ENCODE measurements at places on chromosomes 2 and 18.

DNA sequence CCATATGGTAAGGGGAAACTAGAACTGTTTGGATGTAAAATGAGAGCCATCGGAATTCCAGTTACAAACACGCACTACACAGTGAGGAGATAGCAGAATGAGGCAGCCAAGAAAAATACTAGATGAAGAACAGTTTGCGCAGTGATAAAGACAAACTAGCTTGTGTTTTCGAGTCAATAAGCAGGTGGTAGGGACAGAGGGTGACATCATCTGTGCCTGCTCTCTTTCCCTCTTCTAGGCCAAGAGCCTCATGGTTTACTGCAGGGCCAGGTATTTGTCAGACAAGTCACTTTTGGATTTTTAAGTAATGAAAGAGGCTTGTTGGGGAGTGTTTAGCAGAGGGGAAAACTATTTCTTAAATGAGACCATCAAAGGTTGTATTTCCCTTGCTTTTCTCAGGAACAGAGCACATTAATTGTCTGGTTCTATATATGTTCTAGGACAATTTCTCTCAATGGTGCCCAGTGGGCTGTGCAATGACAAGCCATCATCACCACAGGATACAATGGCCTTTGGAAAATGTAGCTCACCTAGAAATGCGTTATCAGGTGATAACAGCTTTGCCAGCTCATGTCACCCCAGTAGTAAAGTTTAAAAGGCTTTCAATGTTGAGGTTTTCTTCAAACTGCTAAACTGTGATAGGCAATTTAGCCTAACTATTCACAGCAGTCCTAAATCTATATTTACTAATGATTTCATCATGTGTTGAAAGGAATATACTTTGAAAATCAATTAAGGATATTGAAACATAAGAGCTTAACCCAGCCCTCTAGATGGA lies 1210.3 kb upstream of the ZEB2 start:
- DNase-seq, result peak; percentile 92

DNA sequence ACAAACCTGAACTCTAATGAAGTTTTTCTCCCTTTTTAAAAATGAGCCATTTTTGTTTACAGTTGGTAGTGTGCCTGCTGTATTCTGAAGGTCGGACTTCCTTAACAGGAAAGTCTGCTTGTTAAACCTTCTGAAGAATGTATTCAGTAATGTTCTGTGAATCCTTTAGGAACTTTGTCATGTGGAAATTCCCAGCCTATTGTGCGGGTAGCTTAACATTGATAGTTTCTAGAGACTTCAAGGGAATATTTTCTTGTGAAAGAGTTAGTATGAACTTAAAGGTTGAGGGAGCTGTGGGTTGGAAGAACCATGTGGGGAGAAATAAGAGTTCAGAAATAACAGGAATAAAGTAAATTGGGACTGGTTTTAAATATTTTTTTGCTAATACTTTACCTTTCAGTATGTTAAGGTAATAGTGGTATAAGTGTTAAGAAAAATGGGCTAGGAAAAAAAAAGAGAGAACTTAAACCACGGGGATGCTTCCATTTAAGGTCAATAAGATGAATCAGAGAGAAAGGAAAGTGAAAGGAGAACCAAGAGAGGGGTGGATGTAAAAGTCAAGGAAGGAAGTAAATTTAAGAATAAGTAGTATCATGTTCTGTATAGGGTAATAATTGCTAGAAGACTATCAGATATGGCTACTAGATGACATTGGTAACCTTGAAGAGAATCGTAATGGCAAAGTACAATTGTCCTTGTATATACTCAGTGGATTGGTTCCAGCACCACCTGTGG lies 90.5 kb downstream of the PMS1 start:
- no peak for DNase-seq

GRCh38 chr2:176166272-176166671 lies 9.2 kb downstream of the HOXD3 start:
- no peak for DNase-seq

DNA sequence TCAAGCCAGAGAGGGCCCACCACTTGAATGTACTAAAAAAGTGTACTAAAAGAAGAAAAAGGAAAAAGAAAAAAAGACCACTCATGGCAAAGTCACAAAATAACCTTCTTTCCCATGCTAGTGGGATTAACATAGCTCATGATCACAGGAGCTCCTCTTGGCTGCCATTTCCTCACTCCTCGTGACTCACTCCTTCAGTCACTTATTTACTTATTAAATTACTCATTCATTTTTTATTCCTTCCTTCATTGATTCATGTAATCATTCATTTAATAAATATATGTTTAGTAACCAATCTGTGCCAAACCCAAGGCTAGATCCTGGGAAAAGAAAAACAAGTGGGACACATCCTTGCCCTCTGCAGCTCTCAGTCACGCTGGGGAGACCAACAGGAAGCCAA lies 300.5 kb downstream of the INSIG2 start:
- DNase-seq, result no peak

DNA sequence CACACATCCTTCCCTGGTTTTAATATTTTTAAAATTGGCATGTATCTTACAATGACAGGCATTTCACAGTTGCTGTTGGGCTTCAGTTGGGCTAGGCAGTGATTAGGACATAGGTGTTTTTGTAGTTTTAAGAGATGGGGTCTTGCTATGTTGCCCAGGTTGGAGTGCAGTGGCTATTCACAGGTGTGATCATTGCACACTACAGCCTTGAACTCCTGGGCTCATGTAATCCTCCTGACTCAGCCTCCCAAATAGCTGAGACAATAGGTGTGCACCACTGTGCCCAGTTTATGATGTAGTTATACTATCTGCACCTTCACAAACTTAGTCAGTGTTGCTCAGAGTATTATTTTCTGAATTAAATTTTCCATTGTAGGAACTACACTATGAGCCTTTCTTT lies 43.3 kb downstream of the PCARE start:
- no peak for DNase-seq

DNA sequence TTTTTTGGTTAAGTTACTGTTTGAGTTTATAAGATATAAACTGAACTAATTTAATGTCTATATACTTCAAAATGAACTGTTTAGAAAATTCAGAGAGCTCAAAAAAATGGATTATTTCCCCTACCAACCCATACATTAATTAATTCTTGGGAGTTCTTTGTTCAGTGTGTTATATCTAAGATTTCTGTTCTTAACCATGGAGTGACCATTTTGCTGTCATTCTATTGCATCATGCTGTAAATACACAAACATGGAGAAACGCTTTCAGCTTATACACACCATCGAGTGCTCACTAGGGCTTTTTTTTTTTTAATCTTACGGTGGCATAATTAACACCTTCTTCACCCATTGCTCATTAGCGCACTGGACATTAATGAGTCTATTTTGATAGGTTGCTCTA lies 33.4 kb upstream of the TBR1 start:
- DNase-seq, result no peak

DNA sequence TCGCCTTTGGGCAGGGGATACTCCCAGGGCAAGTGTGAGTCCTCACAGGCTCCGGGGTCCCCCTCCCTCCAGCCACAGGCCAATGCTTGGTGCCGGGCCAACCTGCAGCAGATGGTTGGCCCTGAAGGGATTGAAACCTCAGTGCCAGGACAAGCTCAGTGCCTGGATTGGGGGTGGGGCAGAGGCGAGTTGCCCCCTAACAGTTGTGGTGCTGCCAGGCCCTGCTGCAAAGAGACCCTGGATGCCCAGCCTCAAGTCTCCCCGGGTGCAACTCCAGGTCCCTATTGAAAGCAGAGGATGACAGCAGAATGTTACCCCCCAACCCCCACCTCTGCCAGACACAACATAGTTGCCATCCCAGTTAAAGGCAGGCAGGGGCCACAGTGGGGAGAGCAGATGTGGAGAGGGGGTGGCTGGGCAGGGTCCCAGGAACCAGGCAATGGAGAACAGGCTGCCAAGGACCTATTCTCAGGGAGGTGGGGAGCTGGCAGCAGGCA lies 9.5 kb upstream of the RNF103 start:
- no peak for DNase-seq

- peak; percentile 64 for DNase-seq
Measured at GRCh38 chr18:5868218-5868854, 27.0 kb downstream of the TMEM200C start.

GRCh38 chr2:69634196-69634821 lies 9.2 kb downstream of the AAK1 start:
- no peak for DNase-seq

DNA sequence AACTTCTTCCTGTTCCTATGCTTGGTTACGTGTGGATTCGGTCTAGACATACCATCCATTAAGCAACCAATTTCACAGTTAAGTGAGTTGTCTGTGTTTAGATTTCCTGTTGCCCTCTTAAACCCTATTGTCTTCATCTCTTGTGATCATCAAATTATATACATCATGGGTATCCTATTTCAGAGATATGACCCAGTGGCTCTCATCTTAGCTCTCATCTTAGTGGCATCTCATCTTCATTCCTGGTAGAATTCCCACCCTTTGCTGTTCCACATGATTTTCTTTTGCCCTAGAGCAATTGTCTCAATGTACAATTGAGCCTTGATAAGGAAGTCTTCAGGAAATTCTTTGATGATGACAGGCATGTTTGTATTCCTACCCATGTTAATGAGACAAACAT lies 29.4 kb upstream of the FN1 start:
- DNase-seq, result no peak

DNA sequence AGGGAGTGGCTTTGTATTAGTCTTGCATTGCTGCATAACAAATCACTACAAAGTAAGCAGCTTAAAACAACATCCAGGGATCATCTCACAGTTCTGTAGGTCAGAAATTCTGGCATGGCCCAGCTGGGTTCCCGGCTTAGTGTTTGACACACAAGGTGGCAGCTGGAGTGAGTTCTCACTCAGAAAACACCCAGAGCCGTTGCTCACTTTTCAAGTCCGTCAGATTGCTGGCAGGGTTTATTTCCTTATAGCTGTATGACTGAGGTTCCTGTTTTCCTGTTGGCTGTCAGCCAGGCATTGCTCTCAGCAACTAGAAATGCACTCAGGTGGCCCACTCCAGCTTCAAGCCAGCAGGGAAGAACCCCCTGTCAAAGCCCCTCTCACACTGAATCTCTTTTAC lies 324.1 kb downstream of the CCDC178 start:
- DNase-seq, result peak; percentile 27

GRCh38 chr2:45577441-45577840 lies 33.6 kb downstream of the SRBD1 start:
- no peak for DNase-seq

DNA sequence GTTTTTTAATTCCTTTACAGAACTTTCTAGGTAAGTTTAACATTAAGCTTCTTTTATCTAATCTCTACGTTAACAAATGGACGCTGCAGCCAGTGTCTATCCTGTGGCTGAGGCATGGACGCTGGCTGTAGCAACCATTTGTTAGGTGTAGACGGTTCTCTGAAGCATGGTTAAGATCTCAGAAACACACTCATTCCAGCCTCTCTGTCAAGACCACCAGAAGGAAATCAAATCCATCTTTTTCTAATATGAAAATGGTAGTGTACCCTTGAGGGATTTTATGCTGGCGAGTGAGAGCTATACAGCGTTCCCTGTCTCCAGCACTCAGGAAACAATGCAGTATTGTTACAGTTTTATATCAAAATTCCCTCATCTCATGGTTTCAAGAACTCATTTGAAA lies 78.0 kb downstream of the DTNB start:
- DNase-seq, result no peak

- no peak for DNase-seq
Measured at GRCh38 chr2:69422198-69422597, 15.0 kb downstream of the NFU1 start.

DNA sequence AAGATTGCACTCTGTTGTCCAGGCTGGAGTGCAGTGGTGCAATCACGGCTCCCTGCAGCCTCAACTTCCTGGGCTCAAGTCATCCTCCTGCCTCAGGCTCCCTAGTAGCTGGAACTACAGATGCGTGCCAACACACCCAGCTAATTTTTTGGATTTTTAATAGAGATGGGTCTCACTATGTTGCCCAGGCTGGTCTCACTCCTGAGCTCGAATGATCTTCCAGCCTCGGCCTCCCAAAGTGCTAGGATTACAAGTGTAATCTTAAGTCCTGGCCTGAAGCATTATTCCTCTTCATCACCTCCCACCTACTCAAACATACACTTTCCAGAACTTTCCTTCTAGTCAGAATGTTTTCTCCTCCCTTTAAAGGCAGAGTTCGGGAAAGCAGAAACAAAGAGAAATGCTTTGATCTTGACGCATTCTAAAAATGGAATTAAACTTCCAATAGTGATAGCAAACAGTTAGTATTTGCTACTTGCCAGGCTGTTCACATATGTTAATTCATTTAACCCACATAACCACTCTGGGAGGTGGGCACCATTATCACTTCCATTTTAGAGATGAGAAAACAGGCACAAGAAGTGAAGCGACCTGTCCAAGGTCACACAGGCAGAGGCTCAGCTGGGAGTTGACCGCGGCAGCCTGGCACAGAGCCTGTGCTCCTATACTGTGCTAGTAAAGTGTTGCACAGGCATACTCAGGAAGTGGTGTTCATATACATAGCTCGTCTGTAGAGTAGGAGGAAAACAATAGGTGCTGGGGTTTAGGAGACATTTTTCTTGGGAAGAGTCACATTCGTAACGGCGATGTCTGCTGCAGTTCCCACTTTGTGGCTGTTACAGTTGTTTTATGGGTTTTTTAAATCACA lies 24.6 kb downstream of the TEX44 start:
- no peak for DNase-seq

DNA sequence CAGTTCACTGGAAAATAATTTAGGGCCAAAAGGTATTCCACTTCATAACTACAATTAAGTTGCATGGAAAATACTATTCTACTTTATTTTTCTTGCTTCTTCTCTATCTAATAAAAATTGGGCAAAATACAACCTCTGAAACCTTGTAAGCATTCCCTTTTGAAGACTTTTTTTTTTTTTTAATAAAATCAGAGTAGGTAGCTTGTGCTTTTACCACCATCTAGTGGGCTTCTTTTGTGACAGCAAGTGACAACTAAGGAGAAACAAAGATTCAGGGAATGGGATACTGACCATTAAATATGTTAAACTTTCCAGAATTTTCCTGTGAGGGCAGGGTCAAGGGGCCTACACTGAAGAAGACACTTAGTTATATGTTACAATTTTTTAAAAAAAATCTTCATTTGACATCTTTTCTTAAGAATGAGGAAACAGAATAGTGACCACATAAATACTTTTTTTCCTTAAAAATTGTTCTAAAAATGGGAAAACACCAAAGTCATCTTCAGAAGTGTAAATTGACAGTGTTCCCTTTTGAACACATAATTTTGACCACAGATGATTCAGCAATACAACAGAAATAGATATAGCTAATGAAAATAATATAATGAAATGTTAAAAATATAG lies 1183.2 kb upstream of the ACVR2A start:
- peak; percentile 45 for DNase-seq

GRCh38 chr2:32812316-32812715 lies 134.4 kb upstream of the LTBP1 start:
- no peak for DNase-seq

DNA sequence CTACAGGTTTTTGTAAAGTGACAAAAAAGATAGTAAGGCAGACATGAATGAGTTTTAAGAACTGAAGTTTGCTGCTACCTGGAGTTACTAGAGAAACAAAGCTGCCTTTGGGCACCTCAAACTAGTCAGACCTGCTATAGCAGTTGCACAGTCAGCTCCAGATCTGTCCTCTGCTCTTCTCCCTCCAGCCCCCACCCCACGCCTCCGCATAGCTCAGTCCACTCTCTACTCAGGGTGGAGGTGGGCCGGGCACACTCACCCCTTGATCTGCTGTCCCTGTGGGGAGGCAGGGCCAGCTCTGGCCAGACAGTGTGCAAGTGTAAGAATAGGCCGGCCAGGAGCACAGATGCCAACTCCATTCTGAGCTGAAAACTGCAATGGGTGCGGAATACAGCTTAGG lies 4.1 kb downstream of the SERTAD2 start:
- DNase-seq, result no peak

- no peak for DNase-seq
Measured at GRCh38 chr2:187336332-187336731, 111.7 kb downstream of the CALCRL start.

GRCh38 chr2:226427538-226428307 lies 371.9 kb downstream of the IRS1 start:
- DNase-seq, result no peak

Data from NCI-H524 (cell line).